ENCODE measurements at places on chromosomes 16 and 17. TPM values are rescaled to one million over a fixed set of nuclear protein-coding genes. Genes with fewer than 3 reads are reported as not detected.

The SPEM2 gene
- not detected for total RNA-seq

The BAIAP3 gene
- 1.2 TPM for total RNA-seq

The CLEC19A gene
- not detected for total RNA-seq

The NTN3 gene
- not detected for total RNA-seq

- H3K4me3 ChIP-seq: no peak overlapping the region
- peaks cover 3% of the 10 kb centered on the region for H3K27me3 ChIP-seq
- H3K27ac ChIP-seq: no peak overlapping the region
- H3K4me1 ChIP-seq: no peaks in the 10 kb centered on the region
- no peaks in the 10 kb centered on the region for H3K36me3 ChIP-seq
Measured at GRCh38 chr17:72021417-72022041, 99.3 kb upstream of the SOX9 start.

DNA sequence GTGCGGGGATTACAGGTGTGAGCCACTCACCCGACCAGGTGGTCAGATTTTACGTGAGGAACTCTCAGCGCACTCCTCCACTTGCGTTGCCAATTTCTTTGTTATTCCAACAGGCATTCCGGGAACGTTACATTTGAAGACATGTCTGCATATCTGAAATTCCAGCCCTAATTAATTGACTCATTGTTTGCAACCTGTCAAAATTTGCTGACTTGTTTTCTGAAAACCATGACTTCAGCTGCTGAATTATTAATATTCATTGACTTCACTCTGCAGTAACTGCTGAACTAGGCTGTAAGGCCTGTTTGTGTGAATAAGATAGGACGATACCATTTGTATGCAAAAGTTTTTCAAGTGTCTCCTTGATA is 16.6 kb downstream of the G6PC1 start:
- H3K27me3 ChIP-seq: no peaks in the 10 kb centered on the region
- H3K36me3 ChIP-seq: no peaks in the 10 kb centered on the region

- H3K27me3 ChIP-seq: no peaks in the 10 kb centered on the region
- no peaks in the 10 kb centered on the region for H3K36me3 ChIP-seq
- no peak for DNase-seq
- H3K4me1 ChIP-seq: no peaks in the 10 kb centered on the region
- H3K4me3 ChIP-seq: no peak overlapping the region
- no peak overlapping the region for H3K27ac ChIP-seq
Measured at GRCh38 chr17:51793686-51794085, 364.8 kb downstream of the CA10 start.

DNA sequence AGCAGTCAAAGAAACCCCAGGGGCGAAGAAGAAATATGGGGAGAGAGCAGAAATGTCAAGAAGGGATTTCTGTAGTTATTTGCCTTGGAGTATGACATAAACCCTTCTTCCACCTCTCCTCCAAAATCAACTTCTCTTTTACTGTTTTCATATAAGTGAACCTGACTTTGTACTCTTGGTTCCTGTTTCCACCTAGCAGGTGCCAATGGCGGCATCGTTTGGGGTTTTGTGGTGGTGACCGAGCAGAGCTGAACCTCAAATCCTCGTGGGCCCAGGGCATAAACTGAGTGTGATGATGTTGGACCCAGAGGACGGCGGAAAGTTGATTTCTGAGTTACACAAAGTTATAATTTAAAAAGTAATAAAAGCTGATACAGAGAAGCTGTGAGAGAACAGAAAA is 39.6 kb upstream of the PSMD7 start:
- no peaks in the 10 kb centered on the region for H3K27me3 ChIP-seq
- no peak overlapping the region for H3K4me3 ChIP-seq
- H3K4me1 ChIP-seq: no peaks in the 10 kb centered on the region
- no peak overlapping the region for H3K27ac ChIP-seq
- DNase-seq: no peak
- H3K36me3 ChIP-seq: no peaks in the 10 kb centered on the region

GRCh38 chr17:47644324-47644723 is 5.4 kb upstream of the KPNB1 start:
- no peaks in the 10 kb centered on the region for H3K27me3 ChIP-seq
- H3K36me3 ChIP-seq: no peaks in the 10 kb centered on the region
- DNase-seq: no peak
- H3K4me3 ChIP-seq: no peak overlapping the region

- H3K27ac ChIP-seq: peak overlapping the region; percentile 78
- H3K4me1 ChIP-seq: peaks cover 34% of the 10 kb centered on the region
- H3K27me3 ChIP-seq: no peaks in the 10 kb centered on the region
- no peaks in the 10 kb centered on the region for H3K36me3 ChIP-seq
Measured at GRCh38 chr17:17032131-17032692, 10.0 kb upstream of the MPRIP start.

- H3K4me1 ChIP-seq: no peaks in the 10 kb centered on the region
- peak; percentile 33 for DNase-seq
- H3K4me3 ChIP-seq: no peak overlapping the region
- no peaks in the 10 kb centered on the region for H3K36me3 ChIP-seq
Measured at GRCh38 chr17:10126616-10127501, 71.5 kb downstream of the GAS7 start.

- no peak overlapping the region for H3K4me3 ChIP-seq
- no peaks in the 10 kb centered on the region for H3K4me1 ChIP-seq
- H3K27me3 ChIP-seq: peaks cover 2% of the 10 kb centered on the region
- H3K27ac ChIP-seq: no peak overlapping the region
- no peak for DNase-seq
Measured at GRCh38 chr16:17520561-17520960, 49.8 kb upstream of the XYLT1 start.

GRCh38 chr17:51850201-51850600 is 308.3 kb downstream of the CA10 start:
- no peak overlapping the region for H3K27ac ChIP-seq
- no peaks in the 10 kb centered on the region for H3K4me1 ChIP-seq
- H3K27me3 ChIP-seq: no peaks in the 10 kb centered on the region
- H3K36me3 ChIP-seq: no peaks in the 10 kb centered on the region
- no peak overlapping the region for H3K4me3 ChIP-seq
- DNase-seq: no peak

- no peak for DNase-seq
- H3K27ac ChIP-seq: no peak overlapping the region
- peaks cover 9% of the 10 kb centered on the region for H3K36me3 ChIP-seq
- peaks cover 13% of the 10 kb centered on the region for H3K4me1 ChIP-seq
- H3K27me3 ChIP-seq: no peaks in the 10 kb centered on the region
Measured at GRCh38 chr17:412211-413015, 59.8 kb upstream of the RPH3AL start.

DNA sequence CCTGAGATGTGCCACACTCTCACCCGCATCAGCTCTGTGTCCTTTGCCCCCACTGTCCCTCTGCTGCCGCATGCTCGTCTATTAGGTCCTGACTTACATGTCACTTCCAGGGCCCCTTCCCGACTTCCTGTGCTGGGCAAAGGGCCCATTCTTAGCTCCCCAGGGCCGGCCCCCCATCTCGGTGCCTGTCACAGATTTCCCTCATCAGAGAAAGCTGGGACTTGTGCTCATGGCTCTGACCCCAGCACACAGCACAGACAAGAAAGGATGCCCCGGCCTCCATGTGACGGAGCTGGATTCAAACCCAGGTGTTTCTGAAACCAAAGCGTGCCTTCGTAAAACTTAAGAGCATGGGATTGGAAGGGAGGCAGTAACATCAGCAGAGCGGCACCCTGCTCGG is 5.9 kb upstream of the MAPK7 start:
- H3K4me3 ChIP-seq: no peak overlapping the region
- H3K27ac ChIP-seq: no peak overlapping the region
- no peaks in the 10 kb centered on the region for H3K27me3 ChIP-seq

DNA sequence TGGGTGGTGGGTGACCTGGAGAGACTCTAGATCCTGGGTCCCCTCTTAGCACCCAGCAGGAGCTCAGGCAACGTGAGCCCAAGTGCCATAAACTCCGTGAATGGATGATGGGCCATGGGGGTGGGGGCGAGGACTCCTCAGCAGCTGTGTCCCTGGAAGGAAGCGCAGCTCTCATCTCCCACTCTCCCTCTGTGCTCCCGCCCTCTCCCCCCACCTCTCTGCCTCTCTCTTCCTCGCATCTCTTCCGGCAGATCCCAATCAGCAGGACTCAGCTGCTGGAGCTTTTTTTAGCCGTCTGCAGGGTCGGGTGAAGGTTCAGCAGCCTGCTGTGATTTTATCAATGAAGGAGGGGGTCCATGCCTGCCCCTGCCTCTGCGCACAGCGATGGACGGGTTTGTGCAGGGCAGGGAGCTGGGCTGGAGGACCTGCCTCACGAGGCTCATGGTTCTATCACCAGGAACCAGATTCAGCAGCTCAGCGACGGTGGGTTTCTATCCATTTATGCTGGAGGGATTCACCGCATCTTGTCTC is 8.3 kb downstream of the CCR7 start:
- peaks cover 30% of the 10 kb centered on the region for H3K4me1 ChIP-seq
- no peaks in the 10 kb centered on the region for H3K36me3 ChIP-seq
- no peak overlapping the region for H3K4me3 ChIP-seq
- DNase-seq: no peak
- peak overlapping the region; percentile 63 for H3K27ac ChIP-seq

DNA sequence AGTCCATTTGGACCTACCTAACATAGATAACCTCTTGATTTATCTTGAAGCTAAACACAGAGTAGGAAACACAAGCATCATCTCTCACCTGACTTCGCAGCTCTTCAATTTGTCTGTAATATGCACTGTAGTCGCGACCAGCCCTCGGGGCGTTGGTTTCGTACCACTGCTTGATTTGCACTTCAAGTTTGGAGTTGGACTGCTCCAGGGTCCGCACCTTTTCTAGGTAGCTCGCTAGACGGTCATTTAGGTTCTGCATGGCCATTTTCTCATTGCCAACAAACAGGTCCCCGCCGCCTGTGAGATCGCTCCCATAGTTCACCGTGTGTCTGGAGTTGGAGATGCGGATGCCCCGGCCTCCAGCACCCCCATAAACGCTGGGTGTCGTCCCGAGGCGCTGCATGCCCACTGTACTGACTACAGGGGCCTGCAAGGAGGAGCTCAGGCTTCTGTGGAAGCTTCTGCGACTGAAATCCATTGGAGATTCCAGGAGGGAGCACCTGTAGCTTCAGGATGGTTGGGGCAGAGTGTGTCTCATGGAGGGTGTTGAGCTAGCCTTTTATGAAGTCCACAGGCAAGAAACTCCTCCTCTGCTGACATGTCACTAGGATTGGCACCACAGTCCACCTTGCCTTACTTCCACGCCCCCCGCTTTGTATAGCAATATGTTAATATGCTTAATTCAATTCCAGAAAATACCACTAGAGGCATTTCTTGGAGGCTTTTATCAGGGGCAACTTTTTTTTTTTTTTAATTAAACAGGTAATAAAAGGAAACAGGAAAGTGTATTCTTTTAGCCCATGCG is at the start of gene KRT20:
KRT20 (minus strand) TSS at position 535 of the 805 bp plus-strand sequence; CDS start at position 478, 57 bp downstream.
- H3K36me3 ChIP-seq: no peaks in the 10 kb centered on the region
- no peak within 1 kb of the TSS for H3K4me3 ChIP-seq
- no peak within 1 kb of the TSS for H3K27ac ChIP-seq
- H3K4me1 ChIP-seq: no peaks in the 10 kb centered on the region

DNA sequence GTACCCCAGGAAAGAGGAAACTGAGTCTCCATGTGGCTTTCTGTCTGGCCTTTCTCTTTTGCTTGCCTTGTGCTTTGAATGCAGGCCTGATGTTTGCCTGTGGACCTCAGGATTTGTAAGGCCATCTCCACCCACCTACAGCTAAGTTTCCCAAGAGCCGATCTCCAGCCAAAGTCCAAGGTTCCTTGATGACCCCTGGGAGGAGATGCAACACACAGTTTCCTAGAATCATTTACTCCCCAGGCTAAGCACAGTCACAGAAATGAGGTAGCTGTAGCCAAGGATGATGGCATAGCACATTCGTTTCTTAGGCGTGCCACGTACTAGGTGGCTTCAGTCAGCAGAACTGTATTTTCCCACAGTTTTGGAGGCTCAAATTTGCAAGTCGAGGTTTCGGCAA is 595.4 kb downstream of the MAF start:
- H3K36me3 ChIP-seq: no peaks in the 10 kb centered on the region
- no peak for DNase-seq
- no peaks in the 10 kb centered on the region for H3K27me3 ChIP-seq

DNA sequence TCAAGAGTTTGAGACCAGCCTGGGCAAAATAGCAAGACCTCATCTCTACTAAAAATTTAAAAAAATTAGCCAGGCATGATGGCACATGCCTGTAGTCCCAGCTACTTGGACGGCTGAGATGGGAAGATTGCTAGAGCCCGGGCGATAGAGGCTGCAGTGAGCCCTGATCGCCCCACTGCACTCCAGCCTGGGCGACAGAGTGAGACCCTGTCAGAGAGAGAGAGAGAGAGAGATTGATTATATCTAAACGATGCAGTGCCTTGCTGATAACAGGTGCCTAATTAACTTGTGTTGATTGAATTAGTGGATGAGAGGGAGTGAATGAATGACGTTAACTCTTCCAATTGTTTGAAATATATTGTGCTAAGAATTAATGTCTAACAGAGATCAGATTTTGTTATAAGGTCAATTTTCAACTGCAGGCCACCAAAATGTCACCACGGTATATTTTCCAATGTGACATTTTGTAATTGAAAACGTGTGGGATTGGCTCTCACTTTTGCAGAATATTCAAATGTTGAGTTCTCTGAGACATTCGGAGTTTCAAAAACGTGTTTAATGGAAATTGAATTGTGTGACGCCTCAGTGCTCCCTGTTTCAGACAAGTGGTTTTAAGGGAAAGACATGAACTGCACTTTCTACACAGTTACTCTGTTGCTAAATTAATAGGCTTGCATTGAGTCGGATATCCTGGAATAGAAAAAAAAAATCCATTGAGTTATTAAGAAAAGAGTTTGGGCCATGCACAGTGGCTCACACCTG is 53.6 kb downstream of the ABAT start:
- no peak overlapping the region for H3K4me3 ChIP-seq
- H3K4me1 ChIP-seq: no peaks in the 10 kb centered on the region
- H3K27me3 ChIP-seq: no peaks in the 10 kb centered on the region

- peak overlapping the region; percentile 72 for H3K27ac ChIP-seq
- H3K36me3 ChIP-seq: no peaks in the 10 kb centered on the region
- peaks cover 6% of the 10 kb centered on the region for H3K4me1 ChIP-seq
- no peak overlapping the region for H3K4me3 ChIP-seq
- peak; percentile 40 for DNase-seq
Measured at GRCh38 chr17:10036511-10037061, 131.5 kb upstream of the RCVRN start.

DNA sequence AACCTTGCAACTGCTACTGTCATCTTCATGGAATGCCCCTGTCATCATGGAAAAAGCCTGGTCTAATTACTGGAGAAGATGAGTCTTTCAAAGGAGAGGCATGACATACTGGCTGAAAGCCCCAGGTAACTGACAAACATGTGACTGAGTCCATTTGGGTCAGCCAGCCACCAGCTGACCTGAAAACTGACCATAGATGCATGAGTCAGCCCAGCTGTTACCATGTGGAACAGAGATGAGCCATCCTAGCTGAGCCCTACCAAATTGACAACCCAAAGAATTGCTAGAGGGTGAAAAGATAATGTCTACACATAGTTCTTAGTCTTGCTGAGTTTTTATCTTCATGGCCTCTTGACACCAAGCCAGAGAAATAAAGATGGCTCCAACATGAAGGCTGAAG is 311.8 kb downstream of the UTP18 start:
- no peaks in the 10 kb centered on the region for H3K36me3 ChIP-seq
- no peaks in the 10 kb centered on the region for H3K27me3 ChIP-seq
- no peak overlapping the region for H3K4me3 ChIP-seq
- H3K27ac ChIP-seq: no peak overlapping the region
